ENCODE measurements at places on chromosomes 1 and 21.

DNA sequence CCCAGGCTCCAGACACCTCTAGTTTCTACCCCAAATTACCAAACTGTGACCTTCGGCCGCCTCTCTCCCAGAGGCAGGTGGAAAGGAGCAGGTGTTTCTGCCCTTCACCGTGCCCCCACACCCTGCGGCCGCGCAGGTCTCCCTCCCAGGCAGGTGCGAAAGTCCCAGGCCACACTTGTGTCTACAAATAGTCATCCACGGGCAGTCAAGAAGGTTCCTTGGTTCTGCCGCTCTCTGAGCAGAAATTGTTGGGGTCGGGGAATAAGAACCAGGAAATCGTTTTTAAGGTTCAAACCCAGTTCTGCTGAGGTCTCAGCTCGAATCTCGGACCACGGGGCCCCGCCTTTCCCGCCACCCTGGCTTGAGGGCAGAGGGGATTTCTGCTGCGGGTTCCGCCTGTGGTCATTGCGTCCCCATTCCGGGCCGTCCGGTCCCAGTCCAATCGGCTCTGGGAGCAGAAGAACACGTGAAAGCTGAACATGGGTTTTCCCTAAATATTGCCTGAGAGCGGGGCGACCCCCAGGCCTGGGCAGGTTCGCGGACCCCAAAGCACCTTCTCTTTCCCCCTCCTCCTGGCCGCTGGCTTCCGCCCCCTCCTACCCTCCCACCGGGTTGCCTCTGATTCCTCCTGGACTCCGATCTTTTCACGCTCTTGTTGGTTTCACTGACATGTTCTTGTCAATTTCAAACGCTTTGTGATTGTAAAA, 1.2 kb upstream of the ATF3 start:
- H3K27me3 ChIP-seq, result peaks cover 82% of the 10 kb centered on the region
- peak overlapping the region; percentile 54 for H3K27ac ChIP-seq

DNA sequence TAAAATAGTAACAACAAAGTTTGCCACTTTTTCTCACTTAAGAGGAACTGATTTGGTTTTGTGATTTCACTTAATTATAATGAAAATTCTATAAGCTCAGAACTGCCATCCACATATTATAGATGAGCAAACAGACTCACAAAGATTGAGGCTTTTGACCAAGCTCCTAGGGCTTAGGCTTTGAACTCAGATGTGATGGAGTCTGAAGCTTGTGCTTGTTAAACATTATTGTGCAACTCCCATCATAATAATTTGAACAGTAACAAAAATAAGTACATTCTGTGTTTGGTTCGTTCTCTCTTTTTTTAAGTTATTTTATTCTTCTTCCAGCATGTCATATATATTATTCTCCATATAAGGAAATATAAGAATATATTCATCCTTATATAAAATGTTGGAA, 403.4 kb downstream of the PTPRC start:
- H3K4me3 ChIP-seq, result no peak overlapping the region
- H3K36me3 ChIP-seq, result no peaks in the 10 kb centered on the region
- H3K27ac ChIP-seq, result no peak overlapping the region
- peaks cover 12% of the 10 kb centered on the region for H3K27me3 ChIP-seq
- peaks cover 28% of the 10 kb centered on the region for H3K4me1 ChIP-seq

DNA sequence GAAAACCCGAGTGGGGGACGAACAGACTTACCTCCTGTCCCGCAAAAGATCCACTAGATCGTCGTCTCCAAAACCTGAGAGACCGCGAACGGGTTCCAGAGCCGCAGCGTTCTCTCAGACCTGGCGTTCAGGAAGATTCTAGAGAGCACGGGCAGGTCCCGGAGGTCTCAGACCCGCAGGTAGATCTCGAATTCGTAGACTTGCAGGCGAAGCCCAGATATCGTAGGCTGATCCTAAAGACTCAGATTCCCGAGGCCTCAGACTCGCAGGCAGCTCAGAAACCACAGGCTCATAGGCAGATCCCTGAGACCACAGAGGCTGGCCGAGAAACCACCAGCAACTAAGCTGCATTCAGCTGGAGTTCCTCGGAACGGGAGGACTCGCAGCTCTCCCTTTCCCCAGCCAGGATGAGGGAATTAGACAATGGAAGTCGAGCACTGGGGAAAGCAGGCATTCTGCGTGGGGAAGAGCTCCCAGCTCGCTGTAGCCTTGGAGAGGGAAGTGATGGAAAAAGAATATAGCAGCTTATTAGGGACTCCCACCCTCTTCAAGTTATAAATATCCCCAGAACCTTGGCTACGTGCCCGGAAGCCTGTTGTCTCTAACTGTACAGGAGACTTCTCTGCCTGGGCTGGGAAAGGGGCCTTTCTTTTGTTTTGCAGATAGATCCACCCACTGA, at the start of gene ZNF436:
ZNF436 (minus strand) TSS at position 502 of the 679 bp plus-strand sequence. CDS start 1,831 bp downstream, outside the sequence.
- H3K4me3 ChIP-seq, result peak within 1 kb of the TSS; percentile 93
- peak within 1 kb of the TSS; percentile 85 for H3K27ac ChIP-seq
- no peak for DNase-seq
- H3K27me3 ChIP-seq, result no peaks in the 10 kb centered on the region

DNA sequence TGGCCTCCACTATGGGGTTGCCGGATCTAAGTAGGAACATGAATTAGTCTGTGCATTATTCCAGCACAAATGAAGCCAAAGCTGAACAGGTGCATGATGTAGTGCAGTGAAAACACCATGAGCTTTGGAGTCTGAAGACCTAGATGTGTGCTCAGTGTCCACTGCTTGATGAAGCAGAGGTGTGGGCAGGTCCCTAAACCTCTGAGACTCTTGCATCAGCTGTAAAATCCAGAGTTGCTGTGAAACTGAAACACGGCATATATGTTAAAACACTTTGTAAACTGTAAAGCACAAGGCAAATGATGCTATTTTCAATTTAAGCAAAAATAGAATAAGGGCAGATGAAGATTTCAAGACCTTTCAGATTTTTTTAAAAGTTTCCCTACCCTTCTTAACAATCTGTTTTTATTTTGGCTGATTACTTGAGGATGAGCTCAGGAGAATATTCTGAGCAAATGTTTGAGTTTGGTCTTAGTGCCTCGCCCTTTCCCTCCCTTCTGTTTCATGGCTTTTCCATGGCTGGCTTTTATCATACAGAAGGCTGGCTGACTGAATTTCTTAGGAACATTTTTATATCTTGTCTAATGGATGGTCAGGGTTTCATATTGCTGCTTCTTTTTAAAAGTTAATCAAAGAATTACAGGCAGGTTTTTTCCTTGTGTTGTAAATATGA, 221.8 kb downstream of the NTNG1 start:
- no peak overlapping the region for H3K27ac ChIP-seq
- no peaks in the 10 kb centered on the region for H3K4me1 ChIP-seq
- no peak for DNase-seq
- peaks cover 16% of the 10 kb centered on the region for H3K27me3 ChIP-seq

DNA sequence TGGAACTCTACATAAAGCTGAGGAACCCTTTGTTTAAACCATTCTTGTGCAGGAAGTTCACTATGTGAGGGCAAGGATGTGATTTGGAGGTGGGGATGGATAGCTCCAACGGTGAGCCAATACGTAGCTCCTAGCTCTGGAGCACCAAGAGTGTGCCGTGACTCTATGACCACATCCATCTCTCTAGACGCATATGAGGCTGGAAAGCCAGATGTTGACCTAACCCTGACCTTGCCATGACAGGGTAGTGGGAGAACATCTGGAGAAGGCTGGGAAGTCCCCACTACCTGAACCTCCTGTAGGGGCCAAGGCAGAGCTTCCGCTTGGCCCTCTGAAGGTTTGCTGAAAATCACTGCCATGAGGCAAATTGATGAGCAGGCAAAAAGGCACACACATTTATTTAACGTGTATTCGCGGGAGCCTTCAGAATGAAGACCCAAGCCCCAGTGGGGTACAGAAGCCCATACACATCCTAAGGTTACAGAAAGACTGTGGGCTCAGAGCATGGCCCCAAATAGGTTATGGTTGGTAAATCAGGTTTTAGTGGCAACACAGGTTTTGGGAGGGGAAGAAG, 43.4 kb downstream of the EIF2D start:
- peaks cover 62% of the 10 kb centered on the region for H3K36me3 ChIP-seq
- H3K4me3 ChIP-seq, result peak overlapping the region; percentile 95
- H3K27ac ChIP-seq, result peak overlapping the region; percentile 92
- H3K27me3 ChIP-seq, result no peaks in the 10 kb centered on the region

DNA sequence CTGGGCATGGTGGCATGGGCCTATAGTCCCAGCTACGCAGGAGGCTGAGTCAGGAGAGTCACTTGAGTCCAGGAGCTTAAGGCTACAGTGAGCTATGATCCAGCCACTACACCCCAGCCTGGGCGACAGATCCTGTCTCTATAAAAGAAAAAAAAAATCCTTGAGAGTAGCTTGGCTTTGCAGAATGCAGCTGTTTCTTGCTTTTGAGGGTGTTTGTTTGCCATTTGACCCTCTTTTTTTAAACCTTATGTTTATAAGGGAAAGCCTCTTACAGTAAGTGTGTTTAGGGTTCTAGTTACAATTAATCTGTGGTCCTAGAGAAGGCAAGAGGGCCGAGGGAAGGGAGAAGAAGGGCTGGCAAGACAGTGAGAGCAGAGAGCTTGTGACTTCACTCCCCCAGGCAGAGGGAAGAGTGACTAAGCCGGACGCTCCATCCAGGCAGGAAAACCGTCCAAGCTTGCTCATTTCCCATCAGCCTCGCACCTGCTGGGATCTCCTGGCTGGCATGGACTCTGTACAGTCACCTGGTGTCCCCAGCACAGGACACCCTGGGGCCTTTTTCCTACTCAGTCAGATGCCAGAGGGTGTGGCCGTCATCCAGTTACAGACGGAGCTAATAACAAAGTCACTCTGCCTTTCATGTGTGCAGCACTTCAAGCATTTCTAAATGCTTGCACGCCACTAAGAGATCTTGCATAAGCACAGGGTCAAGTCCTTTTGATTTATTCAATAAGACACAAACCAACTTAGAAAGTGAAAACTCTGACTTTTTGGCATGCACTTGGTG, 55.5 kb upstream of the PSEN2 start:
- H3K27me3 ChIP-seq, result no peaks in the 10 kb centered on the region
- H3K4me3 ChIP-seq, result no peak overlapping the region

GRCh38 chr21:15742052-15742670, 12.4 kb downstream of the USP25 start:
- no peak overlapping the region for H3K27ac ChIP-seq
- H3K4me1 ChIP-seq, result peaks cover 81% of the 10 kb centered on the region
- H3K36me3 ChIP-seq, result peaks cover 11% of the 10 kb centered on the region
- peak overlapping the region; percentile 6 for H3K4me3 ChIP-seq

DNA sequence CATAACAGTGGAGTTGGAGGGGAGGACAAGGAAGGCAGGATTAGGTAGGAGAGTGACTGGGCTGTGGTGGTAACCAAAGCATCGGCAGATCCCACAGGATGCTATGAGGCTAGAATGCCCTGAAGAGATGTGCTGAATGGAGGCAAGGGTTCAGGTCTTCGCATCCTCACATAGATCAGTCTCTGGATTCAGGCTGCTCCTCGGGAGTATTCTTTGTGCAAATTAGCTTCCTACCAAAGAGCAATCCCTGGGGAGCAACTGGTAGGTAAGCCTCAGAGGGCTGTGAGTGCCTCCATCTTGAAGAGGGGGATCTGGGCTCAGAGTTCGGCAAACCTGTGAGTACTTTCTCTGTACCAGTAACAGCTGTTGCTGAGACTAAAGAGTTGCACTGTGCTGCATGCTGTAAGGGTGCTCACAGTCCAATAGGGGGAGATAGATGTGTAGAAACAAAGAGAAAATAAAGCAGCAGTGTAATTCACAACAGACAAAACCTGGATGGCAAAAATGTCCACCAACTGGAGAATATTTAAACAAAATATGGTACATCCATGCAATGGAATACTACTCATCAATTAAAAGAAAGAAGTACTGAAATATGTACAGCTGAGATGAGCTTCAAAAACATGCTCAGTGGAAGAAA, 322.4 kb upstream of the DEPDC1 start:
- no peak for DNase-seq
- H3K4me3 ChIP-seq, result no peak overlapping the region
- no peaks in the 10 kb centered on the region for H3K27me3 ChIP-seq
- no peaks in the 10 kb centered on the region for H3K4me1 ChIP-seq

- no peak overlapping the region for H3K27ac ChIP-seq
- no peak for DNase-seq
- no peaks in the 10 kb centered on the region for H3K4me1 ChIP-seq
- H3K4me3 ChIP-seq, result no peak overlapping the region
- peaks cover 27% of the 10 kb centered on the region for H3K27me3 ChIP-seq
Measured at GRCh38 chr1:1167398-1167821, 6.3 kb upstream of the TTLL10 start.

GRCh38 chr1:108504447-108504846, 54.3 kb downstream of the NBPF6 start:
- no peaks in the 10 kb centered on the region for H3K36me3 ChIP-seq
- DNase-seq, result no peak
- no peak overlapping the region for H3K4me3 ChIP-seq
- H3K27ac ChIP-seq, result no peak overlapping the region

DNA sequence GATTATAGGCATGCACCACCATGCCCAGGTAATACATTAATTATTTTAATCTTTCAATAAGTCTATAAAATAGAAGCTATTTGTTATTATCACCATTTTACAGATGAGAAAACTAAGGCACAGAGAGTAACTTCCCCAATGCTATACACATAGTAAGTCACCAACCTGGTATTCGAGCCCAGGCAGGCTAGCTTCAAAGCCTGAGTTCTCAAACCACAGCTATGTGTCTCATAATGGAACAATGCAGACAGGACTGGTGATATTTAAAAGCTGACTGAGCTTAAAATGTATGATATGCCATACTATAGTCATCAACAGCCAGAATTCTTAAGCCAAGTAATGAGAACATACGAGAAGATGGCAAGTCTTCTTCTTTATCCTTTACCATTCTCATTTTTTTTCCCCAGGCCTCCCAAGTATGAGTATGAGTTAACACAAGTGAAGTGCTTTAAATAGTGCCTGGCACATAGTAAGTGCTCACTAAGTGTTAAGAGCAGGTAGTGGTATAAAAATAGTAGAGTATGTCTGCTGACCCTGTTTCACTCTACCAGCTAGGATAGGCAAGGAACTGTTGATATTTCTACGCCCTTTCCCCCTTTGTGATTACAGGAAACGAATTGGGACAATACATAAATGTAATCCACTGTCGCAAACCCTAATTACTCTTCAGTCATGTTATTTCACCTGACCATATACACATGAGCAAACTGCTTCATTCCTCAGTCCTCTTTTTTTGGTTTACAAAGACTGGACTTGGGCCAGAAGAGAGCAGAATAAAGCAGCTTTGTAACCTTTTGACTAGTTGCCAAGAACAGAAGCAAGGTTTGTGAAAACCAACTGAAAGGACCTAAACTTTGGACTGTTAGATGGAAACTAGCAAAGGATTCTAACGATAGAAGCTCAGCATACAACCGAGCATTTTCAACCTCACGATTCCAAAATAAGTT, 9.5 kb downstream of the EYA3 start:
- no peaks in the 10 kb centered on the region for H3K27me3 ChIP-seq
- DNase-seq, result no peak
- peaks cover 12% of the 10 kb centered on the region for H3K36me3 ChIP-seq
- peaks cover 18% of the 10 kb centered on the region for H3K4me1 ChIP-seq

DNA sequence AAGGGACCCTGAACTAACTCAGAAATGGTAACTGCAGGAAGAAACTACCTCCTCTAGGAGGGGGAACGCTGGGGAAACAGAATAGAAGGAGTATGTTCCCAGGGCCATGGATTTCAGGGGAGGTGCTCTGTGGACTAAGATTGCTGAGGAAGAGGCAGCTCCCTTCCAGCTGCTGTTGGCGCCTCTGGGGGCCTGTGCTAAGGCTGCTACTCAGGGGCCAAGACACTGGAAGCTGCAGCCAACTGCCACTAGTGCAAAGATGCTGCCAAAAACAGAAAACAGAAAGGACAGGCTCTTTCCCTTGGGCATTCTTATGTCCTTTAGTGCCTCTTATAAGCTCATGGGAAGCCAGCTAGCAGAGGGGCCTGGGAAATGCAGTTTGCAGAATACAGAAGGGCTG, 58.0 kb upstream of the SGIP1 start:
- peaks cover 99% of the 10 kb centered on the region for H3K27me3 ChIP-seq
- DNase-seq, result no peak
- H3K4me1 ChIP-seq, result no peaks in the 10 kb centered on the region
- no peak overlapping the region for H3K4me3 ChIP-seq
- H3K36me3 ChIP-seq, result no peaks in the 10 kb centered on the region

Data from central memory CD8-positive, alpha-beta T cell (primary cell).